ENCODE measurements at places on chromosomes 11 and 22. TPM values are rescaled to one million over a fixed set of nuclear protein-coding genes. Genes with fewer than 3 reads are reported as not detected.

Gene IL18
- polyA plus RNA-seq = not detected

Gene HEPHL1
- not detected for polyA plus RNA-seq

Gene ABCG4
- not detected for polyA plus RNA-seq

Gene RTN4R
- 2.5 TPM for polyA plus RNA-seq

Gene CCDC83
- polyA plus RNA-seq = not detected

Gene PATE2
- polyA plus RNA-seq = not detected

Gene NCAPD3
- 13.8 TPM for polyA plus RNA-seq

Gene OR51I1
- polyA plus RNA-seq = not detected

Gene CD6
- polyA plus RNA-seq = 122 TPM

Gene TMEM151A
- not detected for polyA plus RNA-seq

Gene EMID1
- polyA plus RNA-seq = not detected

Gene MIOX
- not detected for polyA plus RNA-seq

DNA sequence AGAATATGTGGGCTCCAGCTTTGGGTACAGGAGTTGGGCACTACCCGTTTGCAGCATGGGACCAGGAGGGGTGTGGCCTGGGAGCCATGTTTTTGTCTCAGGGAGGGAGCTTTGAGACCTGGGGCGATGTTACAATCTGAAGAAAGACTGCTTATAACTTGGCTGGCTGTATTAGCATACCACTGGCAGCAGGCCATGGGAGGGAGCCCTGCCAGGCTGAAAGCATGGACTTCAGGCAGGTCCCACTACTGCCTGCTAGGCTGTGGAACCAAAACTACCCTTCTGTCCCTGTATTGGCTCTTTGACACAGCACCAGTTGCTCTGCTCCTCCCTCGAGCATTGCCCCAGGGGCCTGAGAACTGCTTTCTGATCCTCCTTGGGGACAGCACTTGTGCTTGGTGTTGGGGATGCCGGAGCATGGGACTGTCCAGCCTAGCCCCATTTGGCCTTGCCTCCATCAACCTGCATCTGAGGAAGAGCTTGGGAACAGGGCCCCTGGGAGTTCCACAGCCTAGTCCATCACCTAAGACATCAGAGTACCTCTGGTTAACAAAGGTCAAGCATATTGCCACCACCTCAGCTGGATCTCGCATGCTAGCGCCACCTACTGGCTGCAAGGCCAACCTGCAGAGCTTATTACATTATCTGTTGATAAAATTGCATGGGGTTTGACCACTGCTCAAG lies 217.4 kb downstream of the SBF2 start:
- peak; percentile 12 for DNase-seq

DNA sequence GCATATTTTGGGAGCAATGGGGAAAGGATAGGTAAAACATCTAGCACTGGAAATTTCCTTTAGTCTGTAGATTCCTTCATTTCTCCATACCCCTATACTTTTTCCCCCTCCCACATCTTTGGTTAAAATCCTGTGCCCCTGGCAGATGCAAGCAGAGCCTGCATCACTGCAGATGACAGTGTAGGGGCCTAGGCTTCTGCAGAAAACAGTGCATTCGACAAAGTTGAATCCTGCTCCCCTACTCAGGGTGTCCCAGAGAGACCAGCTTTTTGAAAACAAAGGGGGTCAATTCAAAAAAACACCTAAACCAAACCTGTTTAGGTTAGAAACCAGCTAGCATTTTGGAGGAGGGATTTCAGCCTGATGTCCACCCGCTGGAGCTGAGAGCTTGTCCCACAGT lies 43.8 kb upstream of the BLID start:
- DNase-seq = no peak

DNA sequence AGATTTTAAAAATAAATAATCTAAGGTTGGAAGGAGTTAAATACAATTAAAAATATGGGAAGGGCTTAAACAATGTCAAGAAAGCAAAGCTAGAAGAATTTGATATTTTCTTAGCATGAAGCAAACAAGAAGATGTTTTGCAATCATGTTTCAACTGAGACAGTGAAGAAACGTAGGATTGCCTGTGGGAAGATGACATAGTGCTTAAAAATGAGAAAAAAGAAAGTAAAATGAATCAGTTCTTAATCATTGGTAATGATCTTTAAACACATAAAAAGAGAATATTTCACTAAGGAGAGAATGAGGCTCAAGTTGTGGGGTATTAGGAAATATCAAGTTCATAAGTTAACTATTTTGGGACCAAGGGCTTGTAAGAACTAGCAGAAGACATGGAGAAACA lies 855.0 kb downstream of the METTL15 start:
- no peak for DNase-seq

DNA sequence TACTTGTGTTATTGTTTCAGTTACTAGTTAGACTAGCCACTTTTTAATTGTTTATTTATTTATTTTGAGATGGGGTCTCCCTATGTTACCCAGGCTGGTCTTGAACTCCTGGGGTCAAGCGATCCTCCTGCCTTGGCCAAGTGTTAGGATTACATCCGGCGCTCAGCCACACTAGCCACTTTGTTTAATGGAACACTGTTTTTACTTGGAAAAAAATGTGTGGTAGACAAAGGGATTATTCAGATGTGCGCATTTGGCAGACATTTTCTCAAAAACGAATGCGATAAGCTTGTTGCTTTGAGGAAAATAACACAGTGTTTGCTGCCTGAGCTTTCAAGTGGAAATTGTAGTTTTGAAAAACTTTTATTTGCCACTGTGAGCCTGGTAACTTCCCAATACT lies 51.0 kb downstream of the CTNND1 start:
- DNase-seq = no peak

DNA sequence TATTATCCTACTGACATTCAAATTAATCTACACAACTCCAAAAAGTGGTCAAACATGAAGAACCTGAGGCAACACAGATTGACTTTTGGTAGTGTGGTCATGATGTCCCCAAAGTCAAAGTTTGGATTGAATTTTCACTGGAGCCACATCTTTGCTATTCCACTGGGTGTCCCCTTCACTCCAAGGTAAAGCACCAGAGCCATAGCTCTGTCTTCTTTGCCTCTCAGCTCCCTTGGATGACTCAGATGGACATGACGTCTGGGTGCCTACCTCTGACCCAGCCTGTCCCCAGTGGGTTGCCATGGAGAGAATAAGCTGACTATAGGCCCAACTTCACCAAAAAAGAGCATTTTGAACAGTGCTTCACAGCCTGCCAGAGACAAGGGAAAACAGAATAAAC lies 57.4 kb upstream of the ARHGAP42 start:
- no peak for DNase-seq

- DNase-seq = no peak
These were observed 81.5 kb upstream of the HORMAD2 start for GRCh38 chr22:29998627-29999384.

DNA sequence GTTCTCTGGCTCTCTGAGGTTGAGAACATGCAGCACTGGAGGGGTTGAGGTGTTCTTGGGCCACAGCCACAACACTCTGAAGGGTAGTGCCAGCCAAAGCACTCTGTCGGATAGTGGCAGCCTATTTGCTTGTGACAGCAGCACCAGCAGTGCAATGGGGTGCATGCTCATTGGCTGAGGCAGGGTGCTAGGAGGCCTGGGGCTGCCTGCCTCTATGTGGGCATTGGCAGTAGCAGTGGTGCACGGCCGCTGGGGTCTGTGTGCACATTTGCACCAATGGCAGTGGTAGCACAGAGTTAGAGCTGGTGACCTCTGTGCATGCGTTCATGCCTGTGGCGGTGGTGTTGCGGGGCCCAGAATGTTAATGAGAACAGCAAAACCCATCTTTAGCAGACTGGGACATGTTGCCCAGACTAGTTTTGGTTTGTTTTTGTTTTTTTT lies 25.4 kb downstream of the PI4KA start:
- no peak for DNase-seq

DNA sequence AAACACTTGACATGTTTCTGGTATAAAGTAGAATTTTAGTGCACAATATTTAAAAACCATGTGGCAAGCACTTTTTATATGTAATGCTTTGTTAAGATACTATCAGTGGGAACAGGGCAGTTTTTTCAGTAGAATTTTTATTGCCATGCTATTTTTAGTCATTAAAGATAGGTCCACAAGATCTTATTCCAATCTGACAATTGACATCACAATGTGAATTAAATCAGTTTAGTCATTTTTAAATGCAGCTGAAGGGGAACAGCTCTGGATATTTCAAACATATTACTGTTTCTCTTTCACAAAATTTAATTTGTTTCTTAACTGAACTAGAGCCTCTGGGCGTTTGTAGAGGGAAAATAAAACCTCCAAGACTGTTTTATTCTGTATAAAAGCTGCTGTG lies 194.1 kb downstream of the MSANTD4 start:
- no peak for DNase-seq

- peak; percentile 20 for DNase-seq
These were observed 99.4 kb downstream of the MIAT start for GRCh38 chr22:26756675-26757293.

GRCh38 chr22:42651134-42651533 lies 1.9 kb upstream of the CYB5R3 start:
- no peak for DNase-seq

DNA sequence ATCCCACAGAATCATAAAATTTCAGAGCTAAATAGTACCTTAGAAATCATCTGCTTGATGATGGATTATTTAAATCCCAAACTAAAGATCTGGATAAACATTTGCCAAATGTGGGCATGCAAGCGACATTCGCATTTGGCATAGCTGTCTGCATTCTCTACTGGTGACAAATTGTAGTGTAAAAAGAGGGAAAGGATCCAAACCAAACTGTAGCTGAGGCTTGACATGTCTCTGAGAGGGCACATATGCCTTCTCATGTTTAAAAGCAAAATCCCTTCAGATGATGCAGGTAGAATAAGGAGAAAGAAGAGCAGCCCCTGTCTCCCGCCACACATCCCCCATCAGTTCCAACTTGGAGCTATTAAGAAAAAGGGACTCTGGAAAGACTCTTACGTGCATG lies 257.5 kb upstream of the MTNR1B start:
- DNase-seq = no peak

GRCh38 chr11:22797047-22797446 lies 32.6 kb downstream of the SVIP start:
- DNase-seq = no peak

- no peak for DNase-seq
These were observed 4.5 kb downstream of the MYEOV start for GRCh38 chr11:69298267-69299022.

- DNase-seq = no peak
These were observed 8.2 kb upstream of the TENM4 start for GRCh38 chr11:79449040-79449439.

- peak; percentile 60 for DNase-seq
These were observed 83.2 kb upstream of the CLDN5 start for GRCh38 chr22:19607192-19608002.

GRCh38 chr11:70141486-70142220 lies 61.4 kb upstream of the FADD start:
- no peak for DNase-seq

GRCh38 chr22:18028817-18029527 lies 4.6 kb upstream of the MICAL3 start:
- DNase-seq = no peak

GRCh38 chr11:14538271-14538925 lies 18.2 kb upstream of the PSMA1 start:
- DNase-seq = no peak

GRCh38 chr11:1928891-1929541 lies 9.5 kb downstream of the TNNT3 start:
- no peak for DNase-seq

DNA sequence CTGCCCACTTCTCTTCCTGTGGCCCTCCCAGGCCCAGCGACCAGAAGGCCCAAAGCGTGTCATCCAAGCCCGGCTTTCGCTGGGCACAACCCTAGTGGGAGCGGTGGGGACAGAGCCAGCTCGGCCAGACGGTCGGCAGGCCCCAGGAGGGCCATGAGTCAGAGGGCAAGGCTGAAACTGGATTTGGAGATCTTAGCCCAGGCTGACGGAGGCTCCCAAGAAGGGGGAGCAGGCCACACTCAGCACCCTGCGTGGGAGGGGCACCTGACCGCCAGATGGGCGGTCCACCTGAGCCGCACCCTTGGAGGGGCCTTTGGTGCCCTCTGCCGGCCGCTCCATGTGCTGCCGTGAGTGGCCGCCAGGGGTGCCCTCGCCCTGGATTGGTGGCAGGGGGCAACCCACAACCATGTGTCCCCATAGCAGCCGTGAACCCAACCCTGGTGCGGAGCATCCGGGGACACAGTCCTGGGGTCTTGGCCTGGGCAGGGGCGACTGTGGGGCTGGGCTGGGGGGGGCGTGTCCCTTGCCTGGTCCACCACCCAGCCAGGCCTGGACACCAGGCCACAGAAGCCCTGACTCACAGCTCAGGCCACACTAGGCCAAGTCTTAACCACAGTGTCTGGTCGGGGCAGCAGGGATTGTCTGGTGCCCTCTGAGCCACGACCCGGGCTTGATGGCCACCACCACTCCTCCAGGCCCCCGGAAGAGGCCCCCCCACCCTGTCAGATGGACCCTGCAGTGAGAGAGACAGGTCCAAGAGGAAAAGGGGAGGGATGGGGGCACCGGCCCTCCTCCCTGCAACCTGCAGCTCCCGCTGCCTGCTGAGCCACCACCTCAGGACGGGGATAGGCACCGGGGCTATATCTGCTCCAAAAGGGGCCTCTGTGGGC lies 19.2 kb upstream of the TALDO1 start:
- peak; percentile 69 for DNase-seq

DNA sequence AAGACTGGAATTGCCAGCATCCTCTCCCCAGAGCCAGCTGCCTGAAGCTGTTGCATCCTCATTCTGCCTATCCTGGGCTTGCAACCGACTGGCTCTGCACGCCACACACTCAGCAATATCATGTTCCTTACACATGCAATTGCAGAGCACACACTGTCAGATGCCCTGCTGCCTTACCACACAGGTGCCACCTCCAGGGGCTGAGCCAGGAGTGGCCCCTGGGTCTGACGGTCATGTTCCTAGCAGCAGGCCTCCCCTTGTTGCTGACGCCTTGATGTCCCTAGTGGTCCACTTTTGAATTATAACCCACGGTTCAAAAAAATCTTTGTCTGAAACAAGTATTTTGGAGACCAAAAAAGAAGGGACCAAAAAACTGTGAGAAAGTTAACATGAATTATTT lies 18.5 kb upstream of the OR8B8 start:
- DNase-seq = no peak

DNA sequence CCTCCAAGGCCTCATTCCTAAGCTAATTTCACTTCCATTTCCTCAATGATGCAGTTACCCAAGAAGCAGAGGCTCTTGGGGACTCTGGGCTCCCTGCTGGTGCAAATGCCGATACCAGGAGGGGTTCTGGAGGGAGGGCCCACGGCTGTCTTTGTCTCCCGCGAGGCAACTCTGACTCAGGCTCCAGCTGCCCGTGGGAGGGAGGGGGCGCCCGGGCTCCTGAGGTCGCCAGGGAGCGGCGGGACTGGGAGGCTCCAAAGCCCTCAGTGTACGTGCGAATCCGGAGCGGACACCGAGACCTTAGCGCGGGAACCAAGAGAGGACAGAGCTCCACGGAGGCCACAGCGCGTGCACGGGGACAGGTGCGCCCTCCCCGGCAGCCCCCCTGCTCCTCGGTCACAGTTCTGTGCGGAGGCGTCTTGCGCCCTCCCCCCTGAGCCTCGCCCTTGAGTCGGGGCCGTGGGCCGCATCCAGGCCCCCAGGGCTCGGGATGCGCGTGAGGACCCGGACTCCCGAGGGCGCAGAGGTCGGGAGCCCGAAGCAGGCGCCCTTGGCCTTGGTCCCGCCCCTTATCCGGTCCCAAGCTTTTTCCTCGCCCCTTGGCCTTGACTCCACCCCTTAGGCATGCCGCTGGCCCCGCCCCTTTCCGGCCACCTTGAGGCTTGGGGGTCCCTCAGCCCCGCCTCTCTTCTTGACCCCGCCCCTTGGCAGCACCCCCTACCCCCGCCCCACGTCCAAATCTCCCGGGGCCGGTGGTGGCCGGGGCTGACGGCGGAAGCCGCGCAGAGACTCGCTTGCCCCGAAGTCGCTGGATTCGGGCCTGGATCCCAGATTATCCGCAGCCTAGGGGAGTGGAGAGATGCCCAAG lies 4.7 kb upstream of the SHISA8 start:
- peak; percentile 18 for DNase-seq
